ENCODE measurements at places on chromosomes 12 and 14.

DNA sequence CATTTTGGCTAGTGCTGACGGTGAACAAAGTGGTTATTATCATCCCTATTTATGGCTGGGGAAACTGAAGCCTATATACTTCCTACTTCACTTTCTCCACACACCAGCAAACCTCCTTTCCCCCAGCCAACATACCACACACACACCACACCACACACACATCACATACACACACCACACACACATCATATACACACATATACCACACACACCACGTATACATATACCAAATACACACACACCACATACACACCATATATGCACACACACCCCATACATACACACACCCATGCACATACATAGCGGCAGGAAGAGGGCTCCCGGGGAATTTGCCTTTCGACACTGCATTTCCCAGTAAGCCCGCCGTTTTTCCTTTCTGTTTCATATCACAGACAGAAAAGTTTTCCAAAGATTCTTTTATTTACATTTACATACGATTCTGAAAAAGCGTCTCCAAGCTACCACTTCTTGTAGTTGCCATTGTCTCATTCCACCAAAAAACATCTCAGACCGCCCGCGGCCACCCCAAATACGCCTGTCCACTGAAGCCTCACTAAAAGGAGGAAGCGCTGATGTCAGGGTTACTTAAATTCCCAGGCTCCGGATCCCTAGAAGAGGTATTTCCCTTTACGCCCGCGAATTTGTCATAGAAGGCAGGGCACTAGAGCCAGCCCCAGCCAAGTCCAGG lies 823 bp upstream of the RAB5B start:
- DNase-seq, result no peak

DNA sequence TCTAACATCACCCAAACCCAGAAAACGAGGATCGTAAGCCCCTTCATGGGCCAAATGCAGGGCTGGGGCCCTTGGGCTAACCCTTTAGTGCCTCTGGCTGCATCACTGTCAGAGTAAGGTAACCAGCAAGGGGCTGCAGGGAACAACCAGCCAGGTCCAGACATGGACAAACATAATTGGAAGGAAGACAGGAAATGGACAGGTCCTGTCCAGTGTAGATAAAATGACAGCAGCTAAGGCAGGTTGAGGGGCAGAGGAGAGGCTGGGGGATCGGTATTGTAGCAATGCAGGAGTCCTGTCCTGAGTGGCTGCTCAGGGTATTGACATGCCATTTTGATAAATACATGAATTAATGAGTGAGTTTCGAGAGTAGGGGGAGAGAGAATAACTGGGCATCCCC lies 29.8 kb downstream of the BICD1 start:
- DNase-seq, result no peak

- DNase-seq, result no peak
Measured at GRCh38 chr14:88075269-88075981, 70.5 kb downstream of the GPR65 start.

GRCh38 chr14:68820536-68820935 lies 27.7 kb upstream of the ZFP36L1 start:
- no peak for DNase-seq

DNA sequence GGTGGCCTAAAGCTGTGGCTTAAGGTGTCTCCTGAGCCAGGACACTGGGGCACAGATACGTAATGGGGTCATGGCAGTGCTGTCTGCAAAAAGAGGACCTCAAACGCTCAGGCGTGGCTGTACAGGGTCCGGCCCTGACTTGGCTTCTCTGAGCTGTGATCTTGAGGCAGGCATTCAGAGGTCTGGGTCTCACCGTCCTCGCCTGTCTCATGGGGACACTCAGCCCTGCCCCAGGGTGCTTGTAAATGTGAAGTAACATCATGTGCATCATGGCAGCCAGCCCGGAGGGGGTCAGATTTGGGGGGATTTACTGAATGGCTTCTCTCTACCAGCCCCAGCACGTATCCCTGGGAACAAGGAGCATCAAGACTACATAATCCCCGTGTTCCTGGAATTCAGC lies 28.8 kb downstream of the DIO3 start:
- no peak for DNase-seq

DNA sequence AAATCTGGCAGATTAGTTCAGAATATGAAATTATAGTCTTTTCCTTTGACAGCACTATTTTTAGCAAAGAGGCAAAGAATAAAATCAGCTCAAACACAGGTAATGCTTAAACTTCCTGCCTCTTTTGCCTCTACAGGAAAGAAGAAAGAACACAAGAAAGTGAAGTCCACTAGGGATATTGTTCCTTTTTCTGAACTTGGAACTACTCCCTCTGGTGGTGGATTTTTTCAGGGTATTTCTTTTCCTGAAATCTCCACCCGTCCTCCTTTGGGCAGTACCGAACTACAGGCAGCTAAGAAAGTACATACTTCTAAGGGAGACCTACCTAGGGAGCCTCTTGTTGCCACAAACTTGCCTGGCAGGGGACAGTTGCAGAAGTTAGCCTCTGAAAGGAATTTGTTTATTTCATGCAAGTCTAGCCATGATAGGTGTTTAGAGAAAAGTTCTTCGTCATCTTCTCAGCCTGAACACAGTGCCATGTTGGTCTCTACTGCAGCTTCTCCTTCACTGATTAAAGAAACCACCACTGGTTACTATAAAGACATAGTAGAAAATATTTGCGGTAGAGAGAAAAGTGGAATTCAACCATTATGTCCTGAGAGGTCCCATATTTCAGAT lies 17.4 kb downstream of the TMPO start:
- no peak for DNase-seq

DNA sequence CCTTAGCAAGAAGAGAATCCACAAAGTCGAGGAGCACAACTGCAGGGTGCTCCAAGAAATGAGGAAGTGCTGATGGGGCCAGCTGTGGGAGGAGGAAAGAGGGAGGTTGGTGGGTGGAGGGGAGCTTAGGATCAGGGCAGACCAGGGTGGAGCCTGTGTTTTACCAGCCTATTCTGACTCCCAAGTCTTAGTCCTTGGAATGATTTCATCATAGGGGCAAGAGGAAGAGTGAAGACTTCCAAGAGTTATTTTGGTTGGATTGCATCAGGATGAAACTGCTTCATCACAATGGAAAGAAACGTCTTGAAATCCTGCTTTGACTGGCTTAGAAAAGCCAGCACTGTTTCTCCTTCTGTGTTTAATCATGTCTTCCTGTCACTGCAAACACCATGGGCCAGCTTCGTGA lies 194.0 kb downstream of the DPF3 start:
- DNase-seq, result no peak

DNA sequence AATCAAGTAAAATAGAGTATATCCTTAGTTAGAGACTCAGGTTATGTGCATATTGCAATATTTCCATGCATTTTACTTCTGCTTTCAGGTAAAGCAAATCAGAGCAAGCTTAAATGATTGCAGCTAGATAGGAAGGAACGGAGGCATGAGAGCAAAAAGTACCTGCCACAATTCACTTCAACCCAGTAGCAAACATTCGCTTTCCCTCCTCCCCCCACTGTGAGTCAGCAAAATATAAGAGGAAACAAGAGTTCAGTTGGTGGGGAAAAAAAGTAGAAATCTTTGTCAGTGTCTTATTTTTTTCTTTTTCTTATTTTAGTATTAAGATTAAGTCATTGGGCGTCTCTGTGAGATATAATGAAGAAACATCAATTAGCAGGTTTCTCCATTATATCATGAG lies 475.4 kb downstream of the NPAS3 start:
- DNase-seq, result no peak

DNA sequence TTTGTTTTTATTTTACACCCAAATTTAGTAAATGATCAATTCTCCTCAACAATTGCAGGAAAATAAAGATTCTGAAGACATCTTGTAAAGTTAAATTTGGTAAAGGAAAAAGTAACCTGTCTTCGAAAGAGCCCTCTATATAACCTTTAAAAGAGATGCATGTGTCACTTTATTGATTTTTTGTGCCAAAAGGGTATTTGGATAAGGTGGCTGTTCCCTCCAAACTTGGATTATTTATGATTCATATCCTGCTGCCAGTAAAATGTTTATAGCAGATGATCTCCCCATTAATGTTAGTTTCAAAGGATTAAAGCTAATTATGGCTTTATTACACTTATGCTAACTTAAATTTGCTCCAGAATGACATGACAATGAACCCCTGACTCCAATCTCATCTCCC lies 98.8 kb downstream of the DUSP6 start:
- no peak for DNase-seq

DNA sequence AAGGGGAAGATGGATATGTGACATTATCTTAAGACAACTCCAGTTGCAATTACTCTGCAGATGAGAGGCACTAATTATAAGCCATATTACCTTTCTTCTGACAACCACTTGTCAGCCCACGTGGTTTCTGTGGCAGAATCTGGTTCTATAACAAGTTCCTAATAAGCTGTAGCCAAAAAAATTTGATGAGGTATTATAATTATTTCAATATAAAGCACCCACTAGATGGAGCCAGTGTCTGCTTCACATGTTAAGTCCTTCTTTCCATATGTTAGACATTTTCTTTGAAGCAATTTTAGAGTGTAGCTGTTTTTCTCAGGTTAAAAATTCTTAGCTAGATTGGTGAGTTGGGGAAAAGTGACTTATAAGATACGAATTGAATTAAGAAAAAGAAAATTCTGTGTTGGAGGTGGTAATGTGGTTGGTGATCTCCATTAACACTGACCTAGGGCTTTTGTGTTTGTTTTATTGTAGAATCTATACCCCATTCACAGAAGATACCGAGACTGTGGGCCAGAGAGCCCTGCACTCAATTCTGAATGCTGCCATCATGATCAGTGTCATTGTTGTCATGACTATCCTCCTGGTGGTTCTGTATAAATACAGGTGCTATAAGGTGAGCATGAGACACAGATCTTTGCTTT lies 36.9 kb downstream of the PSEN1 start:
- DNase-seq, result no peak

GRCh38 chr12:18546399-18546798 lies 191.4 kb downstream of the PLCZ1 start:
- DNase-seq, result no peak

DNA sequence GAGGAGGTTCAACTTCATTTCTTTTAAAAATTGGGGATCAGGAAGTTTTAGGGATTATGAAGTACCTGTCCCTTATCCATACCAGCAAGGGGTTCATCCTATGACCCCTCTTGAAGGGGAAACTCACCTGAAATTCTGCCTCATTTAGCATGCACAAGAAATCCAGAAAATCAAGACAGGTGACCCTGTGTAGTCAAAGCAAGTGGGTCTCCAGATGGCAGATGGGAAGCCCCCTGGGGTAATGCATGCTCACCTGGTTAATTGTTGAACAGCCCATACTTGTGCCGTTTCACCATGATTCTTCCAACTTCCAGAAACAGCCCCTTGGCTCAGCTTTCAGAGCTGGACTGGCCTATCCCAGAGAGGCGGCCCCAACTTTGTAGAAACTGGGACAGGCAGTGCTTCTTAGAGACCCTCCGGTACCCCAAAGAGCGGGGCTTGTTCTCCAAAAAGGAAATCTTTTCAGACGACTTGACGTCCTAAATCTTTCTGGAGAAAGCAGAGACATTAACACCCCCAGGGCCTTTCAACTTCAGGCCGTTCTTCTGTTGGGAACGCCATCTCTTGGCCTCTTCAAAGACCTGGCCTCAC lies 66.3 kb upstream of the ESRRB start:
- no peak for DNase-seq

- no peak for DNase-seq
Measured at GRCh38 chr14:31897581-31898186, 179.4 kb upstream of the ARHGAP5 start.
